ENCODE measurements at places on chromosomes 13 and 19. TPM values are rescaled to one million over a fixed set of nuclear protein-coding genes. Genes with fewer than 3 reads are reported as not detected.

GRCh38 chr13:108780706-108781105, 151.3 kb downstream of the MYO16 start:
- no peaks in the 10 kb centered on the region for H3K27me3 ChIP-seq
- no peak overlapping the region for H3K4me3 ChIP-seq

GRCh38 chr19:1206150-1206863, 729 bp downstream of the STK11 start:
- DNase-seq, result peak; percentile 19
- H3K36me3 ChIP-seq, result peaks cover 7% of the 10 kb centered on the region
- peak overlapping the region; percentile 74 for H3K27ac ChIP-seq

- no peak overlapping the region for H3K4me3 ChIP-seq
- no peaks in the 10 kb centered on the region for H3K36me3 ChIP-seq
- H3K27me3 ChIP-seq, result peaks cover 5% of the 10 kb centered on the region
- peaks cover 5% of the 10 kb centered on the region for H3K4me1 ChIP-seq
Measured at GRCh38 chr13:45544520-45544919, 71.0 kb downstream of the ERICH6B start.

LYPD5 gene
- total RNA-seq, result not detected

GRCh38 chr13:53447456-53447855, 418.8 kb downstream of the OLFM4 start:
- no peak overlapping the region for H3K4me3 ChIP-seq
- H3K27me3 ChIP-seq, result peaks cover 4% of the 10 kb centered on the region
- no peaks in the 10 kb centered on the region for H3K4me1 ChIP-seq
- H3K27ac ChIP-seq, result no peak overlapping the region

MAST1 gene
- 4.1 TPM for total RNA-seq

IGSF23 gene
- total RNA-seq, result not detected

DNA sequence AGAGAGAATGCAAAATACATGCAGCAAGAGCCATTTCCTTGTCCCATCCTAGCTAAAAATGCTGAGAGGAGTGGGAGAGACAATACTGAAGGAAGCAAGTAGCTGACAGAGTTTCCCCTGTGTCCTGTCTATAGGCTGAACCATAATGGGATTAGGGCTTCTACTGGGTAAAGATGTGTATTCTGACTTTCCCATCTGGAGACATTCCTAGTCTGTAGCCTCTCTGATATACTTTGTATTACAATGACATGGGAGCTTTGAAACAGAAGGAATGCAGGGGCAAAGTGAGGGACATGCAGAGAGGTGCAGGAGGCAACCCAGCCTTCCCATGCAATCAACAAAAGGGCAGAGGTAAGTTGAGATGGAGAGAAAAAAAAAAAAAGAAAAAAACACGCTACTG, 10.5 kb upstream of the GPC6 start:
- no peaks in the 10 kb centered on the region for H3K36me3 ChIP-seq
- H3K4me1 ChIP-seq, result peaks cover 18% of the 10 kb centered on the region
- DNase-seq, result no peak
- no peak overlapping the region for H3K27ac ChIP-seq

SPACA4 gene
- not detected for total RNA-seq

DNA sequence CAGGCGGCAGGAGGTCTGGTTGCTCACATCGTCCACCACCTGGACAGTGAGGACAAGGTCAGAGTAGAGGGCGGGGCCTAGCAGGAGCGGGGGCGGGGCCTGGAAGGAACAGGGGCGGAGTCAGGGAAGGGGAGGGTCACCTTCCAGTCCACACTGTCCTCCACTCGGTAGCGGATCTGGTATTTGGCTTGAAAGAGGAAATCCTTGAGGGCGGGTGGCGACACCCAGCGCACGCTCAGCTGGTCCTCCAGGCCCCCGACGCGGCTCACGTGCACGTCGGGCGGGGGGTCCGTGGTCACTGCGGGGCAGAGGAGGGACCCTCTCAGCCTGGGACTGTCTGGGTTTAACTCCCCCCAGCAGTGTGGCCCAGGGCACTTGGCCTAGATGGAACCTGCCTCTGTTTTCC, 8.2 kb downstream of the REX1BD start:
- H3K27ac ChIP-seq, result no peak overlapping the region
- no peaks in the 10 kb centered on the region for H3K36me3 ChIP-seq
- DNase-seq, result no peak
- H3K4me3 ChIP-seq, result no peak overlapping the region
- H3K4me1 ChIP-seq, result peaks cover 6% of the 10 kb centered on the region

DNA sequence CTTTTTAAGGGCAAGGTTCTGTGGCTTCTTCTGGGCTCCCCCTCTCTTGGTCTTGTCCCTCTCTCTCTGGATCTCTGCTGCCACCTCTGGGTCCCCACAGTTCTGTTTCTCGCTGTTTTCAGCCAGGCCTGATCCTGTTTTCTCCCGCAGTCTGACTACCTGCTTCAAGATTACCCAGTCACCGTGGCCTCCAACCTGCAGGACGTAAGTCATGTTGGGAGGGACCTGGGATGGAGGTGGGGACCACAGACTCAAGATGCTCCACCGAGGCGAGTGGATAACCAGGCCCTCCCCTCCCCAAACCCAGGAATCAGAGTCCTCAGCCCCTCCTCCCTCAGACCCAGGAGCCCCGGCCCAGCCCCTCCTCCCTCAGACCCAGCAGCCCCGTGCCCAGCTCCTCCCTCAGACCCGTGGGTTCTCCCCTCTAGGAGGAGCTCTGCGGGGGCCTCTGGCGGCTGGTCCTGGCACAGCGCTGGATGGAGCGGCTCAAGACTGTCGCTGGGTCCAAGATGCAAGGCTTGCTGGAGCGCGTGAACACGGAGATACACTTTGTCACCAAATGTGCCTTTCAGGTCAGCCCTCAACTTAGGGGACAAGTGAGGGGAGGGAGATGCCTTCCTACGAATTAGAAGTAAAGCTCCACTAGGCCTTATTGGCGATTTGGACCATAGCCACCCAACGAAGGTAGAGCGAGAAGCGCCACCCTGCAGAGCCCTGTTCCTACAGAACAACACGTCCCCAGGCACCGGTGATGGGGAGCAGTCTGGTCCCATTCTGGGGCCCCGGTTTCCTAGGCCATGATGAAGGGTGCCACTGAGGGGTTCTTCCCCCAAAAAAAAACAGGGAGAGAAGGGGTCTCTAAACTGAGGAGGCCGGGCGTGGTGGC, 2.2 kb downstream of the FLT3LG start:
- no peak overlapping the region for H3K4me3 ChIP-seq
- DNase-seq, result peak; percentile 88
- H3K4me1 ChIP-seq, result peaks cover 11% of the 10 kb centered on the region

- no peak overlapping the region for H3K4me3 ChIP-seq
- no peaks in the 10 kb centered on the region for H3K36me3 ChIP-seq
- H3K27ac ChIP-seq, result no peak overlapping the region
- peaks cover 1% of the 10 kb centered on the region for H3K27me3 ChIP-seq
- H3K4me1 ChIP-seq, result peaks cover 7% of the 10 kb centered on the region
Measured at GRCh38 chr19:8028951-8029491, 23.5 kb upstream of the CCL25 start.

AP1M2 gene
- total RNA-seq, result 7.5 TPM

GRCh38 chr13:34208336-34208735, 390.4 kb downstream of the RFC3 start:
- no peak overlapping the region for H3K4me3 ChIP-seq
- no peak for DNase-seq
- H3K36me3 ChIP-seq, result no peaks in the 10 kb centered on the region
- peaks cover 2% of the 10 kb centered on the region for H3K27me3 ChIP-seq
- H3K4me1 ChIP-seq, result no peaks in the 10 kb centered on the region

DNA sequence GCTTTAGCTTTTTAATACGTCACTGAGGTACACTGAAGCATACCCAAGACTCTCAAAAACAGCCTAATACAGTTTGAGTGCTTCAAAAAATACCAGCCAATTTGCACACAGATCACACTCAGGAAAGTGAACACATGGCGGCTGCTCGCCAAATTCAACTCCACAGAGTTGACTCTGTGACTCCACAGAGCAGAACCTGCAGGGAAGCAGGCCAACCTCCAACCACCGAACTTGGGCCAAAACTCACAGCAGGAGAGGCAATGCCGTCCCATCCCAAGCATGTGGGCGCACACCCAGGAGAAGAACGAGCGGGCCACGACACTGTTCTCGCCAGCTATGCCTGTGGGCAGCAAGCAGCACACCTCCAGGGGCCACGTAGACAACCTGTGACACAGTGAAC, 21.1 kb downstream of the ELL start:
- no peak for DNase-seq
- H3K36me3 ChIP-seq, result peaks cover 7% of the 10 kb centered on the region
- peaks cover 11% of the 10 kb centered on the region for H3K4me1 ChIP-seq
- peaks cover 5% of the 10 kb centered on the region for H3K27me3 ChIP-seq

SOX1 gene
- total RNA-seq, result 1.7 TPM

ZNF471 gene
- 2.6 TPM for total RNA-seq

GRCh38 chr13:66113882-66114526, 1116.1 kb downstream of the PCDH9 start:
- no peaks in the 10 kb centered on the region for H3K4me1 ChIP-seq
- H3K36me3 ChIP-seq, result no peaks in the 10 kb centered on the region
- H3K27me3 ChIP-seq, result no peaks in the 10 kb centered on the region
- H3K27ac ChIP-seq, result no peak overlapping the region
- H3K4me3 ChIP-seq, result no peak overlapping the region

- no peak overlapping the region for H3K27ac ChIP-seq
- no peak for DNase-seq
- H3K27me3 ChIP-seq, result peaks cover 1% of the 10 kb centered on the region
Measured at GRCh38 chr13:48828962-48829411, 146.7 kb upstream of the FNDC3A start.

GRCh38 chr19:1318678-1319471, 33.2 kb downstream of the EFNA2 start:
- no peak overlapping the region for H3K4me3 ChIP-seq
- no peak overlapping the region for H3K27ac ChIP-seq
- H3K27me3 ChIP-seq, result peaks cover 6% of the 10 kb centered on the region
- no peaks in the 10 kb centered on the region for H3K36me3 ChIP-seq

- H3K4me1 ChIP-seq, result peaks cover 6% of the 10 kb centered on the region
- no peak overlapping the region for H3K4me3 ChIP-seq
- no peaks in the 10 kb centered on the region for H3K36me3 ChIP-seq
- H3K27me3 ChIP-seq, result peaks cover 7% of the 10 kb centered on the region
- no peak for DNase-seq
- H3K27ac ChIP-seq, result no peak overlapping the region
Measured at GRCh38 chr19:33306191-33306590, 3.9 kb upstream of the CEBPA start.

SEMA6B gene
- 43.7 TPM for total RNA-seq

DNA sequence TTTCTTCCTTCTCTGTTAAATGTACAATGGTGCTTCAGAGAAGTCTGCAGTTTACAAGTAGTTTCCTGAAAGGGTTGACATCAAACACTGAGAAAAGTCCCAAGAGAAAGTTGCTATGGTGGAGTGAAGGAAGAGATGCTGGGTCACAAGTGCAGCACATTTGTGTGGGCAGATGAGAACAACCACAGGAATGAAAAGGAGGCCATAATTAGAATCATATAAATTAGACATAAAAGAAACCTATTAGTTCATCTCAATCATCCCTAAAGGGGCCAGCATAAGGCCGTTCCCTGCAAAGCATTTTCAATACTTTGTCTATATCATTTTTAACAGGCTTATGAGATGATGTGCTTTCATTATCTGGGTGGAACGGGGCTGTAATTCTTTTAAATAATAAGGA, 359.2 kb downstream of the IRS2 start:
- peaks cover 3% of the 10 kb centered on the region for H3K27me3 ChIP-seq
- H3K27ac ChIP-seq, result no peak overlapping the region
- peaks cover 15% of the 10 kb centered on the region for H3K36me3 ChIP-seq
- H3K4me3 ChIP-seq, result no peak overlapping the region

- no peak overlapping the region for H3K27ac ChIP-seq
- no peak for DNase-seq
- no peaks in the 10 kb centered on the region for H3K4me1 ChIP-seq
Measured at GRCh38 chr13:104450006-104450405, 1383.8 kb upstream of the SLC10A2 start.

DNA sequence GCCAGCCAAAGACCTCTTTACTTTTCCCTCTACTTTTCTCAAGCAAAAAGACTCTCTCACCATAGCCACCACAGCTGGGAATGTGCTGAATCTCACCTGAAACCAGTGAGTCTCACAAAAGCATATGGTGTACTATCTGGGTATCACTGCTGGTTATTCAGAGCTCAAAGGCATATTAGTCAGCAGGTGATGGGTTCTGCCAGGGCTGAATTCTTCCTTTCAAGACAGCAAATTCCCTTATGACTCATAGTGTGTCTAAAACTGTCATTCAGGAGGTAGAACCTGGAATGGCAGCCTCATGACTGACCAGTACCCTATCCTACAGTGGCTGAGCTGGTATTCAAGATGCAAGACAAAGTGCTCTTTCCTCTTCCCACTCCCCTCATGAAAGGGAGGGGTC, 2859.1 kb downstream of the PCDH9 start:
- H3K4me1 ChIP-seq, result no peaks in the 10 kb centered on the region
- no peak overlapping the region for H3K4me3 ChIP-seq
- no peak overlapping the region for H3K27ac ChIP-seq

ZNF69 gene
- not detected for total RNA-seq

GRCh38 chr13:22874839-22875238, 305.9 kb upstream of the SGCG start:
- peaks cover 2% of the 10 kb centered on the region for H3K27me3 ChIP-seq
- H3K4me1 ChIP-seq, result peaks cover 2% of the 10 kb centered on the region
- no peak for DNase-seq

DNA sequence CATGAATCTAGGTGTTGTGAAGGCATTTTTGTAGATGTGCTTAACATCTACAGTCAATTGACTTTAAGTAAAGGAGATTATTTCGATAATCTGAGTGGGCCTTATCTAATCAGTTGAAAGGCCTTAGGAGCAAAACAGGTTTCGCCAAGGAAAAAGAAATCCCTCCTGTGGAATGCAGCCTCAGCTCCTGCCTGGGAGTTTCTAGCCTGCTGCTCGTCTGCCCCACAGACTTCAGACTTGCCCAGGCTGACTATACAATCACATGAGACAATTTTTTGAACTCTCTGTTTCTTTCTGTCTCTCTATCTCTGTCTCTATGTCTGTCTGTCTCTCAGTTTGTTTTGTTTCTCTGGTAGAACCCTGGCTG, 312.5 kb downstream of the OLFM4 start:
- no peaks in the 10 kb centered on the region for H3K36me3 ChIP-seq
- no peak for DNase-seq
- no peaks in the 10 kb centered on the region for H3K27me3 ChIP-seq
- H3K4me1 ChIP-seq, result no peaks in the 10 kb centered on the region

DNA sequence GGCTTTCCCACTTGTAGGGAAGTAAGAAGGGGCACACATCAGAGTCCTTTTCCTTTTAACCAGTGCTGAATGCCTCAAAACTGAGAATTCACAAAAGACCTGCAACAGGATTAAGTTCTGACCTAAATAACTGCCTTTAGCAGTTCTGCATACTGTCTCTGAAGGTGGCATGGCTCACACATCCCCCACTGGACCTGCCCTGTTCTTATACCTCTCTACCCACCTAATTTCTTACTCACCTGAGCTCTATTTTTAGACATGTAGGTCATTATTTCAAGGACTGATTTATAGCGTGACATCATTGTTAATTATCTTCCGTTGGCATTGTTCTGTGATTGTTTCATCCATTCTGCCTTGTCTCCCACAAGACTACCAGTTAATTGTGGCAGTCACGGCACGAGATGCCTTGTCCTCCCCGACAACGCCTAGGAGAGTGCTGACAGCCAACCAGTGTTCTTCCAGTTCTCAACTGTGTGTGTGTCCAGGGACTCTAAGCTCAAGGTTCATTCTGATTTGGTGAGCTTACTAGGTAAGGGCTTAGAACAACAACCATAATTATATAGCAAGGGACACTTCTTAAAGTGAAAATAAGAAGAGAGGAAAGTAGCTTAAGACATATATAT, 27.1 kb upstream of the UBL3 start:
- DNase-seq, result no peak
- peaks cover 2% of the 10 kb centered on the region for H3K27me3 ChIP-seq
- H3K4me1 ChIP-seq, result peaks cover 39% of the 10 kb centered on the region
